ENCODE measurements at places on chromosomes 6 and 20.

DNA sequence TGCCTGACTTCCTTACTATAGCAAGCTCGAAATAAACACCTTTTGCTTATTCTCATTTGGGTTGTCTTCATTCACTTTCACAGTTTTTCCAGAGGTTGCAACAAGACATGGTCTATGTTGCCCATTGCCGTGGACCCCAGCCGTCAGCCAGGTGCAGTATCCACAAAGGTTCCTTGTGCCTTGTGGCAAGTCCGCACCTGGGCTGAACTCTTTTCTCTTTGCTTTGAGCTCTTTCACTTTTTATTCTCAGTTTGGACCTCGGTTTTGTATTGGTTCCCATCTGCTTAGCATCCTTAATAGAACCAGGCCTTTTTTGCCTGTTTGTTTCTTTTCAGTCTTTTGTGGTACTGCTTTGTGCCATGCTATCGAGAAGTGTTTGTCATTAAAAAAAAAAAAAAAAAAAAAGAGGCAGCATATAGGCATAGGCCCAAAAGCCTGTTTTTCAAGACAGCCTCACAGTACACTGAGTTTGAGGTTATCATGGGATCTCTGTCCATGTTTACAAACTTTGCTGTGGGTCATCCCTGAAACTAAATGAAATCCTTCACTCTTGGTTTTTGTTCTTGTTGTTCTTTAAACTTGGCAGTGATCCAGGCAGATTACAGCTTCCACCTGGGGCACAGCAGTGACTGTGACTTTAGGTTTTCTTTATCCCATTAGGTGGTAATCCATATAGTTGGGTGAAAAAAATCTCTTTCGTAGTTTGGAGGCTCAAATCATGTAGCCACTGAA lies 33.3 kb downstream of the GSTA3 start:
- DNase-seq: no peak

GRCh38 chr6:150118627-150119026 lies 24.2 kb upstream of the PPP1R14C start:
- DNase-seq: peak; percentile 19

DNA sequence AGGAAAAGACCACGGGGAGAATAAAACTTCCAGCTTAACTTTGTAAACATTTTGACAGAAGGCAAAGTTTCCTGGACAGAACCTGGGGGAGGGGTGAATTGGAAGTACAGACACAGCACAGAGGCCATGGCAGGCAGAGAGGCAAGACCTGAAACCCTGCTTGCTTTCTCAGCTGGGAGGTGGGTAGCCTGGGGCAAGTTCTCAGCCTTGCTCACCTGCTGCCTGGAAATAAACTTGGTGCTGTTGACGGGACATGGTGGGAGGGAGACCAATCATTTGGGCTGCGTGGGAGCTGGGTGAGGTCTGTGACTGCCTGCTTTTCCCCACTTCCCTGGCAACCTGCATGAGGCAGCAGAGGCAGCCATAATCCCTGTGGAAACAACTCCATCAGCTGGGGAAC lies 221.3 kb downstream of the MOXD1 start:
- DNase-seq: no peak

- peak; percentile 28 for DNase-seq
Measured at GRCh38 chr6:42569102-42570028, 5.5 kb downstream of the UBR2 start.

DNA sequence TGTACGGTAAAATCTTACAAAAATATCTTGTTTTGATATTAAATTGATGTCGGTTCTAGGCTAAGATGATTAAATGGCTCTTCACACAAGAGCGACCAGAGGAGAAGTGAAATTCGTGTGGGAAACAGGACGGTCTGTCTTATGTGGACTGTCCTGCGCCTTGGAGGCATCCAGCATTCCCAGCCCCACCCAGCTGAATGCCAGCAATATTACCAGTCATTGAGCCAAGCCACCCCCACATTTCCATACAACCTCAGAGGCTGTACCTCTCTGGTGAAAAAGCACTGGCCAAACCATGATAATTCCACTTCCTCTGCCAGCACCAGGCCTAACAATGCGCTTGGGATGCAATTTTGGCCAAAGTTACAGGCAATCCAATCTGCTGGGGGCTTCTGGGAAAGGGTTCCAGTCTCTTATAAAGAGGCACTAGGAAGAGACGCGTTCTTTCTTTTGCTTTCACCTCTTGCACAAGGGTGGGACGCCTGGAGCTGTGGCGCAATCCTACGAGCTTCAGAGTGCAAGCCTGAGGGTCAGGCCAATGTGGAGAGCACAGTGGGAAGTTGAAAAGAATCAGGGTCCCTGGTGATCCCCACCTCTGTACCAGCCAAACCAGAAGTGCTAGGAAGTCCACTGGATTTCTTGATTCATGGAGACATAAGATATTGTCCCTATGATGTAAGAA lies 213.1 kb downstream of the PREX1 start:
- no peak for DNase-seq

DNA sequence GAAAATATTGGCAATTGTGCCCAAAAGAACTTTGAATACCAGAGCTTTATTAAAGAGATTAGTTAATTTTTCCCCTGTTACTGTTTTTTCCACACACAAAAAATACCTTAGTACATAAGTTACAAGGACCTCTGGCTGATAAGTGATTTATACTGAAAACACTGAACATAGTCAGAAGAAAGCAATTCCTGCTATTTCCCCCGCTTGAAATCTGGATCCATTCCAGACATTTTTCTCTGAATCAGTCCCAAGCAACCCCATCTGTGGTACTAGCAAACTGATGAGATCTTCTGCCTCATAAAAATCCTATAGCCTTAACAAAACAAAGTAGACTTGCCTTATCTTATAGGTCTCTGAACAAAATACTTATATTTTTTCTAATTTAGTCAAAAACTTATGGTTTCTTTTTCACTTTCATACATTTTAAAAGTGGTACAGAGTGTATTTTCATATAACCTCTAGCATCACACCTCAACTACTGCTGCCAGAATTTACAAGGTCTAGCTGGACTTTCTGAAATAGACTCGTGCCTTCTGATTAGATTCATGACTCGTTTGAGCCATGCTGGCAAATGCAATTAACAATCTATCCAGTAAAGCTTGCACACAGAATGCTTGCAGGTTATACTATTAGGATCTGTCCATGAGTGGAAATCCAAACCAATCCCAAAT lies 111.9 kb downstream of the TBX18 start:
- peak; percentile 36 for DNase-seq

DNA sequence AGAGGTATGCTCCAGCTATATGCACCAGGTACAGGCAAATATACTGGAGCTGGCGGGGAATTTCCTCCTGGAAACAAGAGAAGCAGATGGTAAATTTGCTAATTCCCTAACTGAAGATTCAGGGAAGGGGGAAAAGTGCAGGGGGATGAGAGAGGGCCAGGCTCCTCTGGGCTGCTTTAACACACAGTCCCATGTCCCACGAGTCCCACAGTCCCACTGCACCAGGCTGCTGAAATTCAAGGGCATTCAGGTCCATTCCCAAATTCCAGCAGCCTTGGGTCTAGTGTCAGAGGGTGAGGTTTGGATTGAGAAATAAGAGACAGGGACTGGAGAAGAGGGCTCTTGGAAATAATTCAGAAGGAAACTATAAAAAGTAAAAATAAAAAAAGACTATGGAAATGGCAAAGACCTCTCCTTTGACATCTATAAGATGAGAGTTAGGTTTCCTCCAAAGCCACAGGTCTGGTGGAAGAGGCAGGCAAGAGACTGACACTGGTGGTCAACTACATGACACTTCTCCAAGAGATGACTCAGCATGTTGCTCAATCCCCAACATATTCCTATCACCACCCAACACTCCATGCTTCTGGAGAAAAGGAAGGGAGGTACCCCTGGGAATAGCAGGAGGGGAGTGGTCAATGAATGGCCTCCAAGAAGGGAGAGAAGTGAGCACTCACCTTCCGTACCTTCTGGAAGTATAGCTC lies 69.2 kb downstream of the TRAM2 start:
- DNase-seq: no peak

GRCh38 chr6:137316626-137317025 lies 97.4 kb upstream of the IFNGR1 start:
- no peak for DNase-seq

Measured in eye (tissue), 1 donor.